ENCODE measurements at places on chromosomes 6 and 20. TPM values are rescaled to one million over a fixed set of nuclear protein-coding genes. Genes with fewer than 3 reads are reported as not detected.

RAET1E gene
- total RNA-seq: 2.9 TPM

TMEM217 gene
- 4.7 TPM for total RNA-seq

MACROD2 gene
- 7.0 TPM for total RNA-seq

PRND gene
- total RNA-seq: 0.09 TPM

RSPH4A gene
- 2.0 TPM for total RNA-seq

GRCh38 chr6:139051396-139052060 lies 23.0 kb downstream of the ABRACL start:
- no peak for DNase-seq

GRCh38 chr6:122289762-122290539 lies 109.5 kb upstream of the HSF2 start:
- no peak for DNase-seq

DNA sequence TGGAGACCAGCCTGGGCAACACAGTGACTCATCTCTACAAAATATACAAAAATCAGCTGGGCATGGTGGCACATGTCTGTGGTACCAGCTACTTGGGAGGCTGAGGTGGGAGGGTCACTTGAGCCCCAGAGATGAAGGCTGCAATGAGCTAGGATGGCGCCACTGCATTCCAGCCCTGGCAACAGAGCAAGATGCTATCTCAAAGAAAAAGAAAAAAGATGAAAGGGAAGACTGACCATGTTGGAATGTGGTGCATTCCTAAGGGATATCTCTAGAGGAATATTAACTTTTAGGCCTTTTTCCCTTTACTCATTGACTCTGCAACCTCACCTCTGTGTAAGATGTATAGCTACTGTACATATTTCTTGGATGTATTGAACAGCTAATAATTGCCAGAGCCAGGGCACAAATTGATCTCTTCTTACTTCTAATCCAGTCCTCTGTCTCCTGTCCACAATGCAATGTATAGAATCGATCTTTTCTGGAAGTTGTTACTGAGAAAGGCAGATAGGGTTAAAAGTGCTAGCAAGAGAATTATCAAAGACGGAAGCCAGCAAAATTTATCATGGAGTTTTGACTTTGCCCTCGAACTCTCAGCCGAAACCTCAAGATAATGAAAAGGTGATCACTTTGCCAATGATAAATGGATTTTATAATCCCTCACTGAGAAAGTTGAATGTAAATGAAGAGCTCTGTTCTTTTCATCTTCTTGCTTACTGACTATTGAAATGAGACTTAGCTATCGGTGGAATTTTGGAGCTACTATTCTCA lies 46.3 kb downstream of the GCNT2 start:
- DNase-seq: no peak

GRCh38 chr6:79404677-79405076 lies 132.6 kb downstream of the LCA5 start:
- no peak for DNase-seq

DNA sequence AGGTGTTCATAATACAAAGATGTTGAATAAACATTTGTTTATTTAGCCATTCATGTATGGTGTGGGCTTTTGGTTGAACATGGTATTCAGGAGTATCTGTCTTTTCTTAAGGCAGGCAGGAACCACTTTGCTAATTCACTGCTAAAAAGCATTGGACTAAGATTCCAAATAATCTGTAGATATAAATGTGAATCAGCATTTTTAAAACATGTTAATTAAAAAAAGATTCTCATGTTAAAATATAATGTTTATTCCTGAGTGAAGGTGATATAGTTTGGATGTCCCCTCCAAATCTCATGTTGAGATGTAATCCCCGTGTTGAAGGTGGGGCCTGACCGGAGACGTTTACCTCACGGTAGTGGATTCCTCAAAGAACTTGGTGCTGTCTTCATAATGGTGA lies 19.3 kb downstream of the CRISP1 start:
- no peak for DNase-seq

GRCh38 chr6:90458353-90459224 lies 128.3 kb downstream of the MAP3K7 start:
- DNase-seq: no peak

BPIFA1 gene
- not detected for total RNA-seq

EEF1A2 gene
- not detected for total RNA-seq

SLC22A7 gene
- total RNA-seq: not detected

GRCh38 chr6:50848989-50849795 lies 30.5 kb downstream of the TFAP2B start:
- DNase-seq: no peak

SLC18B1 gene
- total RNA-seq: 20.2 TPM

DNA sequence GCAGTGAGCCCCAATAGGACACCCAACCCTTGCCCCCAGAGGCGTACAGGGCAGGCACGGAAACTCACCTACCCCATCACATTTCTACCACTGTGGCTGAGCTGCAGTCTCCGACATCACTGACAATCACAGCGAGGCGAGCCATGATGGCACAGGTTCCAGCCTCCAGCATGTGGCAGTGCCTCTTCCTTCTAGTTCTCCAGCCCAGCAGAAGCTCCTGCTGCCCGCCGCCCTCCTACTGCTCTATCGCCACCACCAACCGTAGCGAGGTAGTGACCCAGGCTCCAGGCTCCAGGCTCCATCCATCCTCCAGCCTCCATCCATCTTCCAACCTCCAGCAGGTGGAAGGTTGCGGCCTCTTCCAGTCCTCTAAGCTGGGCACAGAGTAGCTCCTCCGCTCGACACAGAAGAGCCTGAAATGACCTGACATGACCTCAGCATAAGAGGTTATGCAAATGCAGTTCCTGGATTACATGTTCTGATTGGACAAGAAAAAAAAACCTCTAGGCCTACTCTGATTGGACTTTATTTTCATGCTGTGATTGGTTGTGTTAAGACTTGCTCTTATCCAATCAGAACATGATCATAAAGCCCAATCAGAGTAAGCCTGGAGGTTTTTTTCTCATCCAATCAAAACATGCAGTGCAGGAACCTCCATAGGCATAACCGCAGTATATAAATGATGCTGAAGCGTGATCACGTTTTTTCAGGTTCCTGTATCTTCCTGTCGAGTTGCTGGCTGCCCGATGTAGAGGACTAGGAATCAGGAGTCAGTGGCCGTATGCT lies 438.9 kb upstream of the ZNF337 start:
- no peak for DNase-seq

PPP1R3G gene
- 1.8 TPM for total RNA-seq

DNA sequence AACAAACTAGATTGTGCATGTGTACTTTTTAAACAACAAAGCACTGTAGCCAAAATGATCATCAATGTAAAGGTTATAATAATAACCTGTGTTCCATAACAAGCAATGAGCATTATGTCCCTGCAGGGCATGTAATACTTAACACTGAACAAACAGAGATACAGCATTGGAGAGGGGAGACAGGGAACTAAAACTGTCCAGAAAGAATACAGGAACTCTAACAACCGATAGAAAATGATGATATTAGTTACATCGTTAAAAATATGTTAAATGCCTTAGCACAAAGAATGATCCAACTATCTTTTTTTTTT lies 80.5 kb downstream of the COL9A1 start:
- no peak for DNase-seq

LTB gene
- 1.6 TPM for total RNA-seq

DNA sequence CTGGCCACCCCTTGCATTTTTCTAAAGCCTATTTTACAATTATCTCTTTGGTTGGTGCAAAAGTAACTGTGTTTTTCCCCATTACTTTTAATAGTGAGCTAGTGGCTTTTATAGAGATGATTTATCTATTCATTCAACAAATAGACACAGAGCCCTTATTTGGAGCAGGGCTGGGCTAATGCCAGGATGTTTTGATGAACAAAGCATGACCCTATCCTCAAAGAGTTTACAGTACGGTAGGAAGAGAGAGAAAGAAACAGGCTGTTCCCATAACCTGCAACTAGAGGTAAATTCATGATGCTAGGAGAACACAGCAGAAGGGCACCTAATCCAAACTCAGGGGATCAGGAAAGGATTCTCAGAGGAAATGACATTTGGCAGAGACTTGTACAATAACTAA lies 37.3 kb upstream of the UST start:
- no peak for DNase-seq

DNA sequence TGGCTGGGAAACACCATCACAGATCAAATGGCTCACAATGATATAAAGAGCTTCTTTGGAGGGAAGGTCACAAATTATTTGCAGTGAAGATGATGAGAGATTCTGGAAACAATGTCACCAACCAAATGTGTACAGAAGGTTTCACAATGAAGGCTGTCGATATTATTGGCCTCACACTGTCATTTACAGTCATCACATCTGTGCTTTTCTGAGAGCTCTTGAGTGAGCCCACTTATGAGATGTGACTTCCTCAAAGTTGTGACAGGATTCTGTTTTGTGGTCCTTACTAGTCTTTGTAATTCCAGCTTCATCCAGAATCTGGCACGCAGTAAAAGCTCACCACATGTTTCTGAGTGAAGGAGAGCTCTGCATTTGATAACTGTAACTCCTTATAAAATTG lies 133.6 kb downstream of the LMBRD1 start:
- no peak for DNase-seq

DNA sequence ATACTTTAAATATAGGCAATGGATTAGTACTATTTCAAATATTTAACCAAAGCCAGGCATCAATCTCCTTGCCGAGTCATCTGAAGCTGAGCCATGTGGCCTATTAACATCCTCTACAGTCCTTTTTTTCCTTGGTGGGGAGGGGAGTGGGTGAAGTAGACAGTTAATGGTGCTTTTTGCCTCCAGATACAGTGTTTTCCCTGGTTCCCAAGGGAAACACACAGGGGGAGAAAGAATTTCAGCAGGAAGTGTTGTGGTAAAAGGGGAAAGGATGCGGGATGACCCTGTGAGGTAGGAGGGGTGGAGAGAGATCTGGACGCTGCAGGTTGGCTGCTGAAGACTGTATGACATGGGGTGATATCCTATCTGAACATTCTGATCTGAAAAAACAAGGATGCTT lies 9.6 kb downstream of the CLDN20 start:
- DNase-seq: no peak

GRCh38 chr6:108736002-108736361 lies 112.2 kb upstream of the ARMC2 start:
- DNase-seq: no peak

- DNase-seq: no peak
These were observed 33.1 kb downstream of the SCAF8 start for GRCh38 chr6:154766288-154766687.

GRCh38 chr20:32227306-32227705 lies 19.6 kb downstream of the POFUT1 start:
- no peak for DNase-seq

DNA sequence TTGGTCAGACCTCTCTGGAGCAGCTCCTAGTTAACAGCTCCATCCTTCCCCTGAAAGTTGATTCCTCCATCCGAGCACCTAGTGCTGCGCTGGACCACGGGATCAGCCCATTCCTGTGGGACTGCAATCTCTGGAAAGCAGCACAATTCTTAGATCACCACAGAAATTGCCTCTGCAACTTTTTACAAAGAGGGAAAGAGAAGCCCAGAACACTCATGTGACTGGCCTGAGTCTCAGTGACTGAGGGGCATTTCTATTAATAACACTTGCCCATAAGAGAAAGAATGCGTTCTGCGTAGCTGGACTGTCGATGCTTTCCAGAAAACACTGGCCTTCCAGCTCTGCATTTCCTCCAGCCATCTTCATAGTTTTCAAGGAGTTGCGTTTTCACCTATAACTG lies 18.3 kb downstream of the MPC1 start:
- DNase-seq: no peak

DNA sequence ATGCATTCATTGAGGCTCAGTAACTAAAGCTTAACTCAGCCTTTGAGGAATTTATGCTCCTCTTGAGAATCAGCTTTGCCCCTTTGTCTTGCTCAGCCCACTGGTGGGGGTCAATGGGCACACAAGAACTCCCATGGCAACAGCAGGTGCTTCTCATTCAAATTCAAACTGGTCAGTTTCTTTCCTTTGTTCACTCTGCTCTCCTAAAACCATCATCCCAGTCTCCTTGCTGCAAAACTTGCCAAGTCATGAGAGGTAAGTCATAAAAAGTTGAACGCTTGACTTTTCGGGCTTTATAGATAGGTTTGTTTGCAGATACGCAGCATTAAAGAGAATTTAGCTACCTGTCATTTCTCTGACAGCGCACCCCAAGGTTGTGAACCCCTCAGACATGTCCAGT lies 146.8 kb downstream of the TFAP2A start:
- no peak for DNase-seq

DNA sequence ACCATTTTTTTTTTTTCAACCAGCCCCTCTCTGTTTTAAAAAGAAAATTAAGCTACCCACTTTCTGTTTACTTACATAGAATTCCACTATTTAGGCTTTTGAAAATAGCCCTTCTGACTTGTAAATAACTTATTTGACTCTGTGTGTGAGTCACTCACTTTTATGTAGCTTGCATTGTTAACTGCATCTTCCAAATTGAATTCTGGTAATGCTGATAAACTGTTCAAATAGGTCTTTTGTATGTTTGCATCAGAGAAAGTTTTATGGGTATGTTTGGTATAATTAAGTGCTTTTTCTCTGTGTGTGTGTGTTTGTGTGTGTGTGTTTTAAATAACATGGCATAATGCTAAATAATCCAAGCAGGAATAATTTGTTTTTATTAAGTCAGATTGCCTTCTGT lies 360.1 kb downstream of the PLCB1 start:
- no peak for DNase-seq

CRYBG1 gene
- 24.3 TPM for total RNA-seq

- no peak for DNase-seq
These were observed 24.9 kb downstream of the SLC22A23 start for GRCh38 chr6:3431994-3432393.

DNA sequence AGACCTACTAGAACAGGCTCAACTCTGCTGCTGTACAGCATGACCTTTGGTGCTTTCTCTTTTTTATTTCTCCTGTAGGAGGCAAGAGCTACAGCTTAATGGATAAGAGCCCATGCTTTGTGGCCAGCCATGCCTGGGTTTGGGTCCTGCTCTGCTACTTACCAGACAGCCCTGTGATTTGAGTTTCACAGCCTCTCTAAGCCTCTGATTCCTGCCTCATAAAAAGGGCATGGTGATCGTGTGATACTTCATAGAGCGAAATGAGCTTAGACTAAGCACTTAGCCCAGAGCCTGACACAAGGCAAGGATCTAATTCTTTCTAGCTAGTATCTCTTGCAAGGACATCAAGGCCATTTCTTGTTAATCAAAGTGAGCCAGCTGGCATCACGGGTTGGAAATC lies 19.3 kb upstream of the PDE7B start:
- DNase-seq: no peak

PDE10A gene
- total RNA-seq: 15.9 TPM

- no peak for DNase-seq
These were observed 51.7 kb downstream of the CNKSR3 start for GRCh38 chr6:154458565-154459470.

DNA sequence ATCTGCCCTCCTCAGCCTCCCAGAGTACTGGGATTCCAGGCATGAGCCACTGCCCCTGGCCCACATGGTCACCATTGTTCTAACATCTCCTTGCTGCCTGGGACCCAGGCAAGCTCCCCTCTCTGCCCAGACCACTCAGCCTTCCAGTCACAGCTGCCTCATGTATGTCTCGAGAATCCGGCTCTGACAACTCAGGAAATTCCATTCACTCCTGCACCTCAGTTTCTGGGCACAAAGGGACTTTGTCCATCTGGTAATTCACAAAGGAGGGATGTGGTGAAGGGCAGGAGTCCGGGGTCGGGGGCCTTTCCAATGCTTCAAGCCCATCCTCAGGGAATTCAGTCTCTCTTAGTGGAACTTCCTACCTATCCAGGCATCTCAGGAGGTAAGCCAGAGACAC lies 40.7 kb downstream of the JPH2 start:
- no peak for DNase-seq

- no peak for DNase-seq
These were observed 77.4 kb downstream of the ASXL1 start for GRCh38 chr20:32435449-32436107.
